ENCODE measurements at places on chromosomes 5 and 9. TPM values are rescaled to one million over a fixed set of nuclear protein-coding genes. Genes with fewer than 3 reads are reported as not detected.

STING1 gene
- total RNA-seq, result 12.6 TPM

ARL14EPL gene
- not detected for total RNA-seq

TSSK1B gene
- total RNA-seq, result 0.60 TPM

CCDC69 gene
- total RNA-seq, result 28.7 TPM

ARL10 gene
- total RNA-seq, result 8.9 TPM

MYMK gene
- not detected for total RNA-seq

CNTNAP3 gene
- total RNA-seq, result 1.00 TPM

ANKRD18A gene
- total RNA-seq, result 0.53 TPM

PTGS1 gene
- total RNA-seq, result 4.2 TPM

Data from hepatocyte (in vitro differentiated cells).